Activated effector memory CD4-positive, alpha-beta T cell treated with anti-CD3 and anti-CD28 coated beads, Interleukin-2, amount 50 U/mL, for 16 hours (primary cell): ENCODE measurements at places on chromosomes 12 and 14.

- no peak for DNase-seq
These were observed 148.4 kb downstream of the PIWIL1 start for GRCh38 chr12:130486146-130486435.

GRCh38 chr14:68670359-68670715 lies 122.5 kb downstream of the ZFP36L1 start:
- DNase-seq, result peak; percentile 19

DNA sequence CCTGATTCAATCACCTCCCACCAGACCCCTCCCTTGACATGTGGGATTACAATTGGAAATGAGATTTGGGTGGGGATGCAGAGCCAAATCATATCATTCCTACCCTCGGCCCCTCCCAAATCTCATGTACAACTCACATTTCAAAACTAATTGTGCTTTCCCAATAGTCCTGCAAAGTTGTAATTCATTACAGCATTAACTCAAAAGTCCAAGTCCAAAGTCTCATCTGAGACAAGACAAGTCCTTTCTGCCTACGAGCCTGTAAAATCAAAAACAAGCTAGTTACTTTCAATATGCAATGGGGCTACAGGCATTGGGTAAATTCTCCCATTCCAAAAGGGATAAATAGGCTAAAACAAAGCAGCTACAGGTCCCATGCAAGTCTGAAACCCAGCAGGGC lies 634.6 kb downstream of the SLC6A15 start:
- DNase-seq, result no peak

GRCh38 chr14:75119056-75119455 lies 7.8 kb downstream of the NEK9 start:
- DNase-seq, result no peak

GRCh38 chr14:102140027-102140749 lies 491 bp downstream of the WDR20 start:
- peak; percentile 78 for DNase-seq

DNA sequence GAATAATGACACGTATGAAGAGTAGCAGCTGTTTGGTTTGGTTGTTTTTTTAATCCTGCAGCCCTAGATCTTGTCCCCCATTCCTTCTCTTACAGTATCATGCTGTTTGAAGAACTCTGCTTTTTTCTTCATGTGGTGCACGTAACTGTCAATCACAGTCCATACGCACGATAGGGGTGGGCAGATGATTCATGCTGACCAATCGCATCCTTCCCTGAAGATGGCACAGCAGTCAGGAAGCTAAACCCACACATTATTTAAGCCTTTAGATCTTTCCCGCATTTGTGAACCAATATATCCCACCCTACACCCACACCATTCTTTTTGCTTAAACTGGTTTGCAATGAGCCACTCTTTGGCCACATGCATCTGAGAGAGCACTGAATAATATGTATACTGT lies 158.9 kb upstream of the PLEKHA5 start:
- DNase-seq, result no peak

GRCh38 chr14:74618078-74618952 lies 6.3 kb upstream of the LTBP2 start:
- DNase-seq, result peak; percentile 81

DNA sequence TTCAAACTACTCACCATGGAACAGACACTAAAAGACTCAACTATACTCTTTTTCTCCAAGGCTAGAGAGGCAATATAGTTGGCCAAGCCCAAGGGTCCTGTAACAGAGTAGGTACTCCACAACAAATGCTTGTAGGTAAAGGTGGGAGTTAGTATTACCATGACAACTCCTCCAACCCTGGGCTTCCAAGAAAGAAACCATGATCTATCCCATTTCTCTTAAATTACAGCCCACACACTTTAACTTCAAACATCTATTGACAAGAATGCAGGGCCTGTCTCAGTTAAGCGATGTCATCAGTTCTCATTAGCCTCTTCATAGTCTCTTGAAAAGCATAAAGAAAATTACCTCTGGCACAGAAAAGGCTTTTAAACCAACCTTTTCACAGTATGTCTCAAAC lies 25.0 kb downstream of the ERH start:
- DNase-seq, result no peak

DNA sequence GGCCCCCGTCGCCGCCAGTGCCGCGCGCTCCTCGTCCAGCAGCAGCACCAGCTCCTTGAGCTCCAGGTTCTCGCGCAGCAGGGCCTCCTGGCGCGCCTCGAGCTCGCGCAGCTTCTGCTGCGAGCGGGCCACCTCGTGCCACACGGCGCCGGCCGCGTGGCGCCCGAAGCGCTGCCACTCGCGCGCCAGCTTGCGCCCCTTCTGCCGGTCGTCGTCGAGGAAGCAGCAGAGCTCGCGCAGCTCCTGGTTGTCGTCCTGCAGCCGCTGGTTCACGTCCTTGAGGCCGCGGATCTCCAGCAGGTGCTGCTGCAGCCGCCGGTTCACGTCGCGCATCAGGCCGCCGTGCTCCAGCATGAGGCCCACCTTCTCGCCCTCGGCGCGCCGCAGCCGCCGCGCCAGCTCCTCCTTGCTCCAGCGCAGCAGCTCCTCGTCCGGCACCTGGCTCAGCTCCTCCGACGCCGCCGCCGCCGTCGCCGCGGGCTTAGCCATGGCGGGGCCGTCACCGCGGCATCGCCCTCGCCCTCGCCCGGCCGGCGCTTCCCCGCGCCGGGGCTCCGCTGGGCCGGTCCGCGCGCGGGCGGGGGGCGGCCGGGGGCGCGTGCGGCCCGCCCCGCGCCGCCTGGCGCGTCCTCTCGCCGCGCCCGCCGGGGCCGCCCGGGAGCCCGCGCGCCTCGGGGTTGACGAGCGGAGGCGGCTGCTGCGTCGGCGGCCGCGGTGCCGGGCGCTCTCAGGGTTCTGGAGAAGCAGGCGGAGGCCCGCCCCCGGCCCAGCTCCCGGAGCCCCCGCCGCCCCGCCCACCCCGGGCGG lies at the start of gene CCDC85C:
CCDC85C (minus strand) TSS at position 737 of the 807 bp plus-strand sequence; CDS start at position 489, 248 bp downstream.
- peak; percentile 83 for DNase-seq

- DNase-seq, result no peak
These were observed 76.9 kb downstream of the ESR2 start for GRCh38 chr14:64217308-64217707.

DNA sequence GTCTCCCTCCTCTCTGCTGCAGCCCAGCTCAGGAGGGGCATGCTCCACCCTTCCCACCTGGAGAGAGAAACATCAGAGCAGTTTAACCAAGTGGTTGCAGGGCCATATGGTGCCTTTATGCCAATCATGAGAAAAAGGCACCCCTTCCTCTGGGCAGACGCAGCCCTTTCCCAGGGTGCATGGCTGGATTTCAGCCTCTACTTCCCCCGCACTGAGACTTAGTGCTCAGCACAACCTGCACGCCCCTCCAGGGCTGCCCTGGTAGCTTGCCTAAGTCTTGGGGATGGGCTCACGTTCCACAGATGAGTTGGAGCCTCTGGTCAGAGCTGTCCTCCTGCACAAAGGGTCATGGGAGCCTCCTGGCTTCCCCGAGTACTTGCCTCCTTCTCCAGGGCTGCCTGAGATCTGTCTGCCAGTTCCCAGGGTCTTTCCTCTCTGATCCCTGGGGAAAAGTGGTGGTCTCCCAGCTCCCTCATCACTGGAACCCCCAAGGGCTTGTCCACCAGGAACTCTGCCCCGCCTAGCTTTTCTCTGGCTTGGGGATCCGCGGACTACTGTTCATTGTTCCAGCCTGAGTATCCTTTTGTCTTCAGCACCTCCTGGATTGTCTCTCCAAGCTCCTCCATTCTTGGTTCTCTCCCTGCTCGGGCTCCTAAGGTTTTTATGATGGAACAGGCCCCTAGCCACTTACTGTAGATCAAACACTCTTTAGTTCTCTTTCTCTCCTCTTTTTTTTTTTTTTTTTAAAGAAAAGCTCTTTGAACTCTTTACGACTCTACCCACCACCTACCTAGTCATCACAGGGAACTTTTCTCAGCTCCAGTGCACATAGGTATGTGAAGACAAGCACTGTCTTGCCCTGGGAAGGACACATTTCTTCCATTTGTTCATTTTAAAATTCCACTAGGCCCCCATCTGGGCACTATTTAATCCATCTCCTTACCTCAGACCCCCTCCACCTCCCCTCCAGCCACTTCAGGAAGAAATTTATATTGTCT lies 6.1 kb upstream of the KRT74 start:
- DNase-seq, result no peak

- no peak for DNase-seq
These were observed 6.6 kb upstream of the TNFAIP2 start for GRCh38 chr14:103116636-103117035.

GRCh38 chr12:25835385-25835784 lies 123.1 kb upstream of the RASSF8 start:
- no peak for DNase-seq

DNA sequence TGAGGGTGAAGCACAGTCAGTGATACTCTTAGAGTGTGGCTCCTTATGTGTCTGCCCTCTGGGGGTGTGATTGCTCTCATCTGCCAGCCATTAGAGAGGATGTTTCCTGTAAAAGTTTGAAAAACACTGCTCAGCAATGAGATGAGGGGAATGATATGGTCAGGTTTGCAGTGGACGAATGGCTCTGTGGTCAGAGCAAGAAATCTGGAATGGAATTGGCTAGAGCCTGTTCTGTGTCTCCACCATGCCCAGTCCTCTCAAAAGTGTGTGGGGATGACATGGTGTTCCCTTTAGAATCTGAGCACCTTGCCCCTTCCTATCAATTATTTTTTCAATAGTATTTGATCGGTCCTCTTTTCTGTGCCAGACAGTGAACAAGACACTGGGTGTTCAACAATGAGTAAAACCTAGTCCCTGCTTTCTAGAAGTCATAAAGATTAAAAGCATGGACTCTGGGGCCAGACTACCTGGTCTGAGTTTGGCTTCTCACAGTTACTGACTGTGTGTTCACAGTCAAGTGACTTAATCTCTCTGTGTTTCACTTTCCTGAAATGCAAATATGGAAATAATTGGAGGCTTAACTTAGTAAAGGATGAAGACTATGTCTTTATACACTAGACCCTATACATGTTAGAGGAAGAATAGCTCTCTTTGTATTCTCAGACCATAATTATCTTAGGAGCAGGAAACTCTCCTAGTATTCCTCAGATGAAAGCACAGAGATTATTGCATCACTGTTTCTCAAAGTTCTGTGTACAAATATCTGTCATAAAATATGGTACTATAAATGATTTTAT lies 1.6 kb downstream of the ACSS3 start:
- DNase-seq, result no peak

DNA sequence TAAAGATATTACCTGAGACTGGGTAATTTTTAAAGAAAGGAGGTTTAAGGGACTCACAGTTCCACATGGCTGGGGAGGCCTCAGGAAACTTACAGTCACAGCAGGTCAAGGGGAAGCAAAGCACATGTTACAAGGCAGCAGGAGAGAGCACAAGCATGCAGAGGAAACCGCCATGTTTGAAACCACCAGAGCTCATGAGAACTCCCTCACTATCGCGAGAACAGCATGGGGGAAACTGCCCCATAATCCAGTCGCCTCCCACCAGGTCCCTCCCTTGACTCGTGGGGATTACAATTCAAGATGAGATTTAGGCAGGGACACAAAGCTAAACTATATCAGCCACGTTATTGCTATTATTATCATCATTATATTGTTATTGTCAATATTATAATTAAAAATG lies 138.7 kb downstream of the RIMBP2 start:
- DNase-seq, result no peak

DNA sequence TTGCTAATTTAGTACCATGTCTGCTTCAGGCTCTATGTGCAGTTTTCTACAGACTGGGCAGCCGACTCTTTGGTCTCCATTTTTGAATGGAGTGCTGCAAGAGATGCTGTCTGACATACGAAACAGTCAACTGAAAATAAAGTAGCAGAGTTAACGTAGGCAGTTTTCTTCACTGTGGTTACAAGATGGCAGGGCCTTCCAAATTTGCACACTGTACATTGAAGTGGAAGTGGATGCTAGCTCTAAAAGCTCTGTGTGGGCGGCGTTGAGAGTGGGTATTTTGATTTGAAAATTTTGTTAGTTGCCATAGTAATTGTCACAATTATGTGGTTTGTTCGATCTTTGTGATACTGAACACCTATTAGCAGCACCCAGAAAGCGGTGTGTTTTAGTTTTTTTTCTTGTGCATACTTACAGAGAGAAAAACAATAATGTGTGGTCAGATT lies 154.9 kb upstream of the ATP2B1 start:
- DNase-seq, result peak; percentile 80

- DNase-seq, result no peak
These were observed 14.4 kb downstream of the IRF2BPL start for GRCh38 chr14:77014004-77014604.

- no peak for DNase-seq
These were observed 25.9 kb downstream of the FUT8 start for GRCh38 chr14:65438266-65438933.

- DNase-seq, result no peak
These were observed 47.6 kb downstream of the CRACR2A start for GRCh38 chr12:3705354-3705675.

DNA sequence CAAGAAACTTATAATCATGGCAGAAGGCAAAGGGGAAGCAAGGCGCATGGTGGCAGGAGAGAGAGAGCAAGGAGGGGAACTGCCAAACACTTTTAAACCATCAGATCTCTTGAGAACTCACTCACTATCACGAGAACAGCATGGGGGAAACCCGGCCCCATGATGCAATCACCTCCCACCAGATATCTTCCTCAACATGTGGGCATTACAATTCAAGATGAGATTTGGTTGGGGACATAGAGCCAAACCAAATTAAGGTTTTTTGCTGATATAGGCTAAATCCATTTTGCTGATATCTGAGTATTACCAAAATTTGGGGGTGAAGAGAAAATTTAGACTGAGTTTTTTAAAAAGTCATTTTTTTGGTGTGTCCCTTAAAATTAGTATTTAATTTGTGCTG lies 54.9 kb upstream of the TMX1 start:
- DNase-seq, result no peak

- DNase-seq, result no peak
These were observed 144.8 kb downstream of the ASCL1 start for GRCh38 chr12:103102225-103102744.

GRCh38 chr14:60164404-60164711 lies 840 bp downstream of the DHRS7 start:
- no peak for DNase-seq

- DNase-seq, result no peak
These were observed 131.1 kb downstream of the ACSS3 start for GRCh38 chr12:81209012-81209411.

- DNase-seq, result no peak
These were observed 105.9 kb upstream of the LHX5 start for GRCh38 chr12:113577464-113578129.

GRCh38 chr12:103523771-103524170 lies 28.0 kb upstream of the C12orf42 start:
- no peak for DNase-seq

- DNase-seq, result peak; percentile 80
These were observed 86.9 kb upstream of the TTC7B start for GRCh38 chr14:90903101-90903500.

GRCh38 chr12:59067083-59067482 lies 146.8 kb upstream of the LRIG3 start:
- DNase-seq, result no peak

- no peak for DNase-seq
These were observed 32.6 kb downstream of the CD163L1 start for GRCh38 chr12:7411343-7411742.

DNA sequence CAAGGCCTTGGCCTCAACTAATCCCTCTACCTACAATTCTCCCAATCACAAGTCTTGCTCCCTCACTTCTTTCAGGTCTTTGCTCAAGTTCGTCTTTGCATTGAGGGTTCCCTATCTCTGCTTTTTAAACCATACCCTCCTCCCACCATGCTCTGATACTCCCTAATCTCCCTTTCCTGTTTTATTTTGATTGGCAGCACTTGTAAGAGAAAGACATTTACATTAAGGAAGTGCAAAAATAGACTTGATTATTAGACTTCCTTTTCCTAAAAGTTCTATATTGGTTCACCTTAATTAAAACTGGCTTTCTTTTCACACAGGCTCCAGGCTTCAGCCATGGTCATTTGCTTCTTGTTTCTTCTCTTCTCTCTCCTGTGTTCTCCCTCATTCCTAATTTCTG lies 18.3 kb upstream of the WIF1 start:
- no peak for DNase-seq
